HEK293T (cell line): ENCODE measurements at places on chromosomes 1 and 21.

- DNase-seq = no peak
Observed at GRCh38 chr1:30853350-30853749, 55.2 kb downstream of the SDC3 start.

DNA sequence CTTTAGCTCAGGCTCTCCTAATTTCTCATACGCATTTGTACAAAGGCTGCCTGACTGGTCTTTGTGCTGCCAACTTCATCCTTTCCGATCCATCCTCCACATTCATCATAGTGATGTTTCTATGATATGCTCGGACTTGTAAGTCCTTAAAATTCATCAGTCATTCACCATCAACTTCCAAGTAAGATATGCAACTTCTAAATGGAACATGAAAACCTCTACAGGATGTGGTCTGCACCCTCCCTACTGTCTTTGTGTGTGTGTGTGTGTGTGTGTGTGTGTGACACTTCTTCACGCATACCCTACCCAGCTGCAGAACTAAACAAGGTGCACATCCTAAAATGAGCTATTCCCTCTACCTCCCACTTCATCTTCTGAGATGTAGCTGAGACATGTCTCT is 397.9 kb upstream of the NR5A2 start:
- DNase-seq = no peak

DNA sequence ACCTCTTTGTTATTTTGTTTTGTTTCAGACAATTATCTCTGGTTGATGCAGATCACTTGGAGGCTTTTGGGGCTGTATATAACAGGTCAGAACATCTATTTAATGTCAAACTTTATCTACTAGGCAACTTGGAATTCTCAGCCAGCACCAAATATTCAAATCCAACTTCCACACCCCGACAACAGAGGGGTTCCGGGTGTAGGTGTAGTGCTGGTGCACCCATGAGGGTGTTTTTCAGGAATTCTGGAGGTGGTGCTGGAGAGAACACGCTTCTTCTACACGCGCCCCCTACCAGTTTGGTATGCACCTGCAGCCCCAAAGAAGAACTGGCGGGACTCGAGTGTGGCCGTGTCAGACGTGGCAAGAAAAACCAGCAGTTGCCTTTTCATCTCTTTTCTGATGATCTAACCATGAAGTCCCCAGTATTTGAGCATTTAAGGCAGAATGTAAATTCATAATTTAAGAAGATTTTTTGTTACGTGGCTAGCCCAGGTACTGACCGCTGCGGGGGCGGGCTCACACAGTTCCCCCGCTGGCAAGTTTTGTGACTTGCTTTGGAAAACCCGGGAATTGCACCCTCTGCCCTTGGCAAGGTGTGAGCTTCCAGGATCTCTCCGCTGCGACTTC is 462 bp upstream of the TLCD4 start:
- DNase-seq = peak; percentile 85

DNA sequence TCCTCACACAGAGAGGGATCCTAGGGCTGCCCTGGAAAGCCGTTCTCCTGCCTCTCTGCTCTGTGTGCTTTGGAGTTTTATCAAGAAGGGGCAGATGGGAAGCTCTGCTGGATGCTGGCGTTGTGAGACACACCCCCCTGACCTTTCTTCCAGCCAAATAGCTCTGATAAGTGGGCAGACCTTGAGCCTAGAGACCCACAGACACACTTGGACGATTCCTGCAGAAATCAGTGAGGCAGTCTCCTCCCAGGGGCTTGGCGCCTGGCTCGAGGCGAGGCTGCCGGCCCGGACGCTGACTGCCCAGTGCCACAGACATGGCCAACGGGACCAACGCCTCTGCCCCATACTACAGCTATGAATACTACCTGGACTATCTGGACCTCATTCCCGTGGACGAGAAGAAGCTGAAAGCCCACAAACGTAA is at the start of gene MRAP:
TSS of gene MRAP (plus strand) at position 198 of the 424 bp plus-strand sequence. CDS start at position 315, 117 bp downstream.
- no peak for DNase-seq

- no peak for DNase-seq
Observed at GRCh38 chr1:180585994-180586359, 27.2 kb downstream of the OVAAL start.
